Kidney (tissue), 22 donors: ENCODE measurements at places on chromosomes 3 and 15. TPM values are rescaled to one million over a fixed set of nuclear protein-coding genes. Genes with fewer than 3 reads are reported as not detected.

Gene CDAN1
- total RNA-seq: 13.1 TPM

DNA sequence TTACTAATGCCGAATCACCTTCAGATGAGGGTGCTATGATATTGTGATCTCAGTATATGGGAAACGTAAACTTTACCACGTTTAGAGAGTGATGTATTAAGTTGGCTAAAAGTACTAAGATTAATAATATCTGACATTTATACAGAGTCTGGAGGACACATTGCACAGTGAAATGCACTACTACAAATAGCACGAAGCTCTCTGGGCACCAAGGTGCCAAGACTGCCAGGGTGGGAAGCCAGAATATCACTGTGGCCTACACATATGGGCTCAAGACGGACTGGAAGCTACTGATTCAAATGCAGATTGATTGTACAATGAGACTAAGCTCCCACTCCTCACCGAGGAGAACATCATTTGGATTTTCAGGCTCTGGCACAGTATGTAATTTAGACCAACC is 113.3 kb upstream of the LIPC start:
- H3K4me1 ChIP-seq: no peaks in the 10 kb centered on the region
- no peak overlapping the region for H3K4me3 ChIP-seq
- no peak for DNase-seq

DNA sequence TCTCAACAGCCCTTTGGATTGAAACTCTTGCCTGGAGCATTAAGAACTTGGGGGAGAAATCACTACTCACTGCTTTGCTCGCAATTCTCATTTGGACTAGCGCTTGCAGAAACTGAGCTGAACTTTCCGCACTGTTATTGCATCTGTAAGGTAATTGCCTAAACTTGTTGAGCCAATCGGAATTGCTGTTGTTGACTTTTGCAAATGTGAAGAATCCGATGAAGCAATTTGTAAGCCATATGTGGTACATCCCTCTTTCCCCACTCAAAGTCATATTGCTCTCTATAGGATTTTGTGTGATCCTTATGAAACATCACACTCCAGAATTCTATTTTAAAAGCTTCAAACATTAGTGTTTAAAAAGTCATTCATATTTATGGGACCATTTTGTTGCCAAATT is 191.7 kb upstream of the GBE1 start:
- no peak for DNase-seq
- H3K4me1 ChIP-seq: no peaks in the 10 kb centered on the region
- H3K27me3 ChIP-seq: no peaks in the 10 kb centered on the region
- H3K4me3 ChIP-seq: no peak overlapping the region

- H3K4me1 ChIP-seq: no peaks in the 10 kb centered on the region
- H3K36me3 ChIP-seq: no peaks in the 10 kb centered on the region
- no peak for DNase-seq
- H3K27me3 ChIP-seq: no peaks in the 10 kb centered on the region
These were observed 2.3 kb upstream of the OR4F6 start for GRCh38 chr15:101801048-101801447.

Gene ITGA11
- total RNA-seq: 11.1 TPM

DNA sequence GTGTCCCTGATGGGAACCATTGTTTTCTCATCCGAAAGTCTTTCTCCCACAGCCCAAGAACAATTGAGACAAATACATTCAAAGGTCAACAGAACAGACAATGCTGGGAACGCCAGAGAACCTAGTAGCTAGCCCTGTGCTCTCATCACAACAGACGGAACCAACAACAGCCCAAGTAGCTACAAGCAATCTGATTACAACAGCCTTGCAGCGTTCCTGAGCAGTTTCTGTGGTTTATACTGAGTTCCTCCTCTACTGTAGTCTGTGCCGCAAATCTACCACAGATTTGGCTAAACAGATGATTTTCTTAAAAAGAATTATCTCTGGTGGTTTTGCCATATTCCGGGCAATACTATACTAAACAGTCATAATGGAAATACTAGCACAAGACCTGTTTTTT is 435.6 kb downstream of the MECOM start:
- H3K4me1 ChIP-seq: peaks cover 5% of the 10 kb centered on the region
- no peaks in the 10 kb centered on the region for H3K36me3 ChIP-seq
- no peak overlapping the region for H3K4me3 ChIP-seq
- no peak for DNase-seq

Gene ALDH1A3
- total RNA-seq: 19.6 TPM
